ENCODE measurements at places on chromosomes 13 and 19.
A peak's percentile ranks its signal among the peaks of the same experiment; 100 is the strongest.

- DNase-seq: no peak
These were observed 866.7 kb upstream of the SPRY2 start for GRCh38 chr13:81207636-81208035.

DNA sequence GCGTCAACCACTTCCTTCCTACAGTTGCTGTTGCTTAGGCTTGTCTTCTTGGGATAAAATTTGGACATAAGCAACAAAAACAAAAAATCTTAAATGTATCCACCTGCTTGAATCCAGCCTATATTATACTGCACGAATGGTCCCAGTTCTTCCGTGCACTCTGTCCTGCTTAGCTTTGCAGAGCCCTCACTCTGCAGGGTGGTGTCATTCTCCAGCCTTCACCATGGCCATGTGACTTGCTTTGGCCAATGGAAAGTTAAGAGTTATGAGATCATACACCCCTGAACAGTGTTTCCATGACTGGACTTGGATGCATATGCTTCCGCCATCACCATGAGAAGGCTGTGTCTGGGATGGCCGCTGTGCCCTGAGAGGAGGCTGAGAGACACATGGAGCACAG lies 27.4 kb upstream of the SACS start:
- DNase-seq: peak; percentile 43

DNA sequence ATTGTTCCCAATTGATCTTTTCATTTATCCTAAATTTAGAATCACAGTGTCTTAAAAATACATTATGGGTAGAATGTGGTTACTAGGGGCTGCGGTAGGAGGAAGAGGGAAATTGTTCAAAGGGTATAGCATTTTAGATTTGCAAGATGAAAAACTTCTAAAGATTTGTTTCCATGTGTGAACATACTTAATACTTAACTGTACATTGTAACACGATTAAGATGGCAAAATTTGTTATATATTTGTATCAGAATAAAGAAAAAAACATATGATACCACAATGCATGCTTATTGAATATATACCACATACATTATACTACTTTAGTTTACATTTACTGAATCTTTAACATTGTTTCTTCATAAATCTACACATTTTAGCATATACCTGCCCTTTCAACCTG lies 677.3 kb upstream of the PCDH20 start:
- DNase-seq: no peak

DNA sequence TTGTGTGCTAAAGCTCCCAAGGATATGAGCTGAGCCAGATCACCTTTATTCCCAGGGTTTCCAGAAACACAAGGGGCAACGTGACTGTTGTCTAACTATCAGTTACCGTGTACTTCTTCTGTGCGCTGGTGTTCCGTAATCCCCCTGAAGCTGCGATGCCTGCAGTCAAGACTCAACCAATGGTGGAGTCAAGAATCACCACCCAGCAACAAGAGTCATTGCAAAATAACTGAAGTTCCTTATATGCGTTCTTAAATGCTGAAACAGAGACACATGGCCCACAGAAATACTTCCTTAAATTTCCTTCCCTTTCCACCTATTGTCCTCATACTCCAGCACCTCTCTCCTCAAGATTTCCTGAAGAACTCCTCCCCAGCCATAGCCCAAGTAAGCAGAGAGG lies 200.2 kb downstream of the KATNAL1 start:
- DNase-seq: peak; percentile 87

GRCh38 chr13:94168783-94169453 lies 310.6 kb downstream of the DCT start:
- DNase-seq: no peak

- DNase-seq: no peak
These were observed 522.1 kb downstream of the SUCLA2 start for GRCh38 chr13:47478985-47479384.

Data from NB4 (cell line).